ENCODE measurements at places on chromosomes 12 and 14. TPM values are rescaled to one million over a fixed set of nuclear protein-coding genes. Genes with fewer than 3 reads are reported as not detected.

RNF212B gene
- not detected for total RNA-seq

NOVA1 gene
- 17.1 TPM for total RNA-seq

GARIN6 gene
- not detected for total RNA-seq

ITGA7 gene
- total RNA-seq: 89.7 TPM

CYP46A1 gene
- total RNA-seq: 0.19 TPM

C12orf56 gene
- total RNA-seq: not detected

CLEC4A gene
- 0.20 TPM for total RNA-seq

SMOC1 gene
- 1.8 TPM for total RNA-seq

STXBP6 gene
- 5.4 TPM for total RNA-seq

Data from cardiac ventricle fibroblast (primary cell).